ENCODE measurements at places on chromosomes 11 and 22.

DNA sequence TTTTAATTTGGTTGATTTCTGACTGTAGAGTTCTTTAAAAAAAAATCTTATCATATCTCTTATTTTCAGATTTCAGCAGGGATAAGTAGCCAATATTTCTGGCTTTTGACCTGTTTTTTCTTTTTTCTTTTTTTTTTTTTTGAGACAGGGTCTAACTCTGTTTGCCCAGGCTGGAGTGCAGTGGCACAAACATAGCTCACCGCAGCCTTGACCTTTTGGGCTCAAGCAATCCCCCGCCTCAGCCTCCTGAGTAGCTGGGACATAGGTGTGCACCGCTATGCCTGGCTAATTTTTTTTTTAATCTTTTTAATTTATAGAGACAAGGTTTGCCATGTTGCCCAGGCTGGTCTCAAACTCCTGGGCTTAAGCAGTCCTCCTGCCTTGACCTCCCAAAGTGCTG lies 23.9 kb upstream of the ZBTB44 start:
- DNase-seq: no peak

DNA sequence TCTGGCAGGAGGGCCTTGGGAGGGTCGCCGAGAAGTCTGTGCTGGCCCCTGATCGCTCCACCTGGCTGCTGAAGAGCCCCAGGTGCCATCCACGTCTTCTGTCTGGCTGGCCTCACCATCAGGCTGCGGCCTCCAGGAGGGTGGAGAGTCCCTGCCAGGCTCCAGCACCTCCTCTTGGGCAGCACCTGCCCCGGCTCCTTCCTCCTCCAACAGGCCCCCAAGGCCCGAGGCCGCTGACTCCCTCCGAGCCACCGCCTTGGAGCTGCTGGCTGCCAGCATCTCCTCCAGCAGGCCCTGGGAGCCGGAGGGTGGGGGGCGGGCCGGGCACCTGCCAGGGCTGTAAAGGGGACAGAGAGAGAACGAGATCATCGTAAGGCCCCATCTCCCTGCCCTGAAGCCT lies 22.3 kb downstream of the TNKS1BP1 start:
- DNase-seq: no peak

DNA sequence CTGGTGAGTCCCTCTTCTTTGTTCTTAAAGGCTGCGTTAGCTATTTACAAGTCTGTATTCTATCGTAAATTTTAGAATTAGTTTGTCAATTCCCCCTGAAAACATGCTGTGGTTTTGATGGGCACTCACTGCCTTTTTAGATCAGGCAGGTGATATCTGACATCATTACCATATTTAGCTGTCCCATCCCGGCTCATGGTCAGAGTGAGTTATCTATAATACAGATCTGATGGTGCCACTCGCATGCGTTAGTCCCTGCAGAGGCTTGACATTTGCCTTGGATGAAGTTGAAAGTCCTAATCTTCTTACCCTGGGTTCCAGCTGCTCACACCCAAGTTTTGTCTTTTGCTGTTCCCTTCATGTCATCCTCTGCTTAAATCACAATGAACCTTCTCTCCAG lies 150.5 kb upstream of the NARS2 start:
- no peak for DNase-seq

DNA sequence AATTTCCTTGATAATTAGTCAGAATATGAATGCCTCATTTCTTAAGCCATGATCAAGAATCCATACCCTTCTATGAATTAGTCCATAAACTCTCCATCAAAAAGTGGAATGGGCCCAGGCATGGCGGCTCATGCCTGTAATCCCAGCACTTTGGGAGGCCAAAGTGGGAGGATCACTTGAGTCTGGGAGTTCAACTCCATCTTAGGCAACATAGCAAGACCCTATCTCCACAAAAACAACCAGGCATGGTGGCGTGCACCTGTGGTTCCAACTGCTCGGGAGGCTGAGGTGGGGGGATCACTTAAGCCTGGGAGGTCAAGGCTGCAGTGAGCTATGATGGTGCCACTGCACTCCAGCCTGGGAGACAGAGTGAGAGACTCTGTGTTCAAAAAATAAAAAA lies 52.1 kb upstream of the SHANK2 start:
- no peak for DNase-seq

DNA sequence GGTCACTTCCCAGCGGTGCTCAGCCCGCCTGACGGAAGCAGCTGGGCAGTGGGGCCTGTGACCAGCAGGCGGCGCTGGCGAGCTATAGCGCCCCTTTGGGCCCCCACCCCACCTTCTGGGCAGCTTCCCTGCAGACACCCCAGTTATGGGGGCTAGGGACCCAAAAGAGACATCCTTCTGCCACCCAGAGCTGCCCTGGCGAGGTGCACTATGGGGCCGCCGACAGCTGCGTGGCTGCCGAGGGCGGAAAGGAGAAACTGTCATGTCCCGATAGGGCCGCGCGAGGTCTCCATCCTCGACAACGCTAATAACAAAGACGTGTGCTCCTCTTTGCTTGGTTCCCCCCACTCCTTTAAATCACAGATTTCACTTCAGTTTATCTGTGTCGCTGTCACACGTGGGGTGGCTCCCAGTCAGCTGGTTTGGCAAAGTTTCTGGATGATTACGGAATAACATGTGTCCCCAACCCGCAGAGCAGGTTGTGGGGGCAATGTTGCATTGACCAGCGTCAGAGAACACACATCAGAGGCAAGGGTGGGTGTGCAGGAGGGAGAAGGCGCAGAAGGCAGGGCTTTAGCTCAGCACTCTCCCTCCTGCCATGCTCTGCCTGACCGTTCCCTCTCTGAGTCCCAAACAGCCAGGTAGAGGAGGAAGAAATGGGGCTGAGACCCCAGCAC lies 673 bp upstream of the MYO7A start:
- peak; percentile 86 for DNase-seq

DNA sequence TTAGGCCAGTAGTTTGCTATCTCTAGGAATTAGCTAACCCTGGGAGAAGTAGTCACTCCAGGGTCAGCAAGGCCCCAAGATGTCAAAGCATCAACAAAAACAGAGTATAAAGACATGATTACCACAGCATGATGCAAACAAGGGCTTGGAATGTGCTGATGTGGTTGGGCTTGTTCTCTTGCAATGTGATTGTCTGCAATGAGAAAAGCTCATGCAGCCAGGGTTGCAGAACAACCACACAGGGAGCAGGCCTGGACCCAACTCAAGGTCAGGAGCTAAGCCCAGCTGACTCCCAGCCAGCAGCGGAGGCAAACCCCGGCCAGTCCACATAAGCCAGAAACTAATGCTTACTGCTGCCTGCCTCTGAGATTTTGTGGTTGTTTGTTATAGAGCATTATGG lies 132.4 kb upstream of the ZC3H12C start:
- peak; percentile 70 for DNase-seq

GRCh38 chr11:34339149-34340064 lies 18.4 kb downstream of the ABTB2 start:
- no peak for DNase-seq

DNA sequence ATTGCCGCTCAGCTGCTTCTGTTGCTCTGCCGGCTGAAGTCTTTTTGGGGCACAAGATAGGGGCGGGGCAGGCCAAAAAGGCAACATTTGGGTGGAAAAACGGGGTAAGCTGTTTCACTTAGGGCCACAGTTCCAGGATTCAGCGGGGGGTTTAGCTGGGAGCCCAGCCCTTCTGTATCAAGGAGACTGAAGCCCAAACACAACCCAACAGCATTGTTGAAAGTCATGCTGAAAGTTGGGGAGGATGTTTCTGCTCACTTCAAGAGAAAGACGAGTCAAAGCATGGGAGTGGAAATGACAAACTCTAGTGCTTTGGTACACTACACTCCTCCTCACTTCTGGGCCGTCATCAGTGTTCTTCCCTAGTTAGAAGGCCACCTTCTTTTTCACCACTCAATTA lies 56.1 kb upstream of the GNAZ start:
- no peak for DNase-seq

DNA sequence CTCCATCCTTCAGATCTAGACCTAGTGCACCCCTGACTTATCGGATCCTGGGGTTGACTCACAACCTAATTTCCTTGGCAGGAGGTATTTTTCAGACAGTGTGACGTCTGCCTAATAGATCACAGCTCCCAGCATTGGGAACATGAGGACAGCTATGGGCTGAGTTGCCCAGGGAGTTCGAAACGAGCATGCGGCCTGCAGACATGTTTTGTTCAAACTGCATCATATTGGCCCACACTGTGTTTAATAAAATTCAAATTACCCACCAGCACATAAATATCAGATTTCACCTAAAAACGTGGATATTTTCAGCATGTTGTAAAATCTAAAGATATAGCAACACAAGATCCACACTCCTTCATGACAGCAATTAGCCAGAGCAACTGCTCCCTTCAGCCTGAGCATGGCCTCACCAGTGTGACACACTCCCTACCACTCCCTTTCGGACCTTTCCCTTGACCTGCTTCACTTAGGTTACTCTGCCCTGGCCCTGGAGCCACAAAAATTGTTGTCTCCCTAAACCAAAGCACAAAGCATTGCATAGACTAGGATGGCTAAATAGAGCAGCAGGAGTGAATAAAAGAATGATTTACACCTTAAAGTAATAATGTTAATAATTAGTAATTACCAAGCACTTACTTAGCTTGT lies 53.6 kb upstream of the USP47 start:
- DNase-seq: no peak

DNA sequence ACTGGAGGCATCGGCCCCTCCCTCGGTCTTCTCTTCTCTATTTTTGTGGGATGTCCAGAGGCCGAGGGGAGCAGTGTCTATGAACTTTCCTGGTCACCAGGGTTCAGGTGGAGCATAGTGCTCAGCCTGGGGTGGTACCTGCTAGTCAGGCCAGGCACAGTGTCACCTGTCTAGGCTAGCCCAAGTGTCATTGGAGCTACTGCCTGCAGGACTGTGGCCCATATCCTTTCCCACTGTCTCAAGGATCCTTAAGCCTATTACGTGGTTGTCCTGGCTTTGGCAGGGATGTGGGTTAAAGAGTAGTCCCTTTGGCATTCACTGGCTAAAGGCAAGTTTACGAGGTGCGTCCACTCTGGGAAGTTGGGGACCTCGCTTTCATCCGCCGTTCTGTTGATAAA lies 9.3 kb downstream of the RBM14 start:
- DNase-seq: no peak

GRCh38 chr11:59418156-59418555 lies 8.1 kb downstream of the OR5A2 start:
- no peak for DNase-seq

GRCh38 chr11:31786996-31787685 lies 24.0 kb downstream of the PAX6 start:
- no peak for DNase-seq

GRCh38 chr11:94330789-94331188 lies 26.4 kb downstream of the IZUMO1R start:
- no peak for DNase-seq

DNA sequence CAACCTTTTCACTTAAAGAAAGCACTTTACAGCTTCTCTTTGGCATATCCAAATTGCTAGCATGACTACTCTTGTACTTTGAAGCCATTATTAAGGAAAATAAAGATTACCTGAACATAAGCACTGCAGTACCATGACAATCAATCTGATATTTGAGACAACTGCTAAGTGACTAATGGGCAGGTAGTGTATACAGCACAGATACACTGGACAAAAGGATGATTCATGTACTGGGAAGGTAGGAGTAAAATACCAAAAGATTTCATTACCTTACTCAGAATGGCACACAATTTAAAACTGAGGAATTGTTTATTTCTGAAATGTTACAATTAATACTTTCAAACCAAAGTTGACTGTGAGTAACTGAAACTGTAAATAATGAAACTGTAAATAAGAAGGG lies 1054.3 kb upstream of the TENM4 start:
- DNase-seq: no peak

Data from GM03348 (cell line).